ENCODE measurements at places on chromosomes 2 and 18.

DNA sequence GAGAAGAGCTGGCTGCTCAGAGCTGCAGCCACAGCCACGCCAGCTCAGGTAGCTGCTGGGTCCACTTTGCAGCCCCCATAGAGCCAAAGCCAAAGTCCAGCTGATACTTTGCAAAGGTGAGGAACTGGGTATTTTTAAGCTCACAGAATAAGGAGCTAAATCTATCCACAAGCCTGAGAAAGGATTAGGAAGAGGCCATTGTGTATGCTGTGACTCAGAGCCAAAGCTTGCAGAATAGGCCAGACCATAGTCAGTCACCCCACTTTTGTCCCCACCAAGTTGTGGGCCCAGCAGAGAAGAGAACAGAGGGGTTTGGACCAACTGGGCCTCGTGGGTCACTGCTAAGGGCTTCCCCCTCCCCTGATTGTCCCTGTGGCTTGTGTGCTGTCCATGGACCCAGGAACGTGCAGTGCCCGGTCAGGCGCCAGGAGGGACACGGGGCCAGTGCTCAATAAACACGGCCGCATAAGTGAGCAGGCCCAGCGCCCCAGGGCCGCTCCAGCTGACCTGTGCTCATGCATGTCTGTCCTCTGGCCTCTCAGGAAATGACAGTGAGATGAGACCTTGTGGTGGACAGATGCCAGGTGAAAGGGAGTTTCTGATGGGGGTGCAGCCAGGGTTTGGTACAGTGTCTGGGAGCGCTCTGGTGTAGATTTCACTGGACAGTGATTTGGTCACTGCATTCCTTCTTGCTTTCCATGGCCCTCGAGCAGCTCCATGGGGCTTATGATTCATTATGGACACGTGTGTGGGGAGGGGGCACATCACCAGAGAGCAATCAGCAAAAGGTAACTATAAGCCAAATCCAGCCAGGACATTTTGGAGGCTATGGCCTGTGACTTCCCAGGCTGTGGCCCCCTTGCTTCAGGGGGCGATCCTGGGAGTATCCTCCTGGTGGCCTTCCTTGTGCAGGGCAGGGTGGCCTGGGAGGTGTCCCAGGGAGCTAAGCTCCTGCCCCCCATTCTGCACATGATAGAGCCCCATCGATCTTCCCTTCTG lies 31.3 kb downstream of the MAL start:
- no peak for DNase-seq

GRCh38 chr2:46248171-46248570 lies 49.0 kb upstream of the EPAS1 start:
- DNase-seq = no peak

DNA sequence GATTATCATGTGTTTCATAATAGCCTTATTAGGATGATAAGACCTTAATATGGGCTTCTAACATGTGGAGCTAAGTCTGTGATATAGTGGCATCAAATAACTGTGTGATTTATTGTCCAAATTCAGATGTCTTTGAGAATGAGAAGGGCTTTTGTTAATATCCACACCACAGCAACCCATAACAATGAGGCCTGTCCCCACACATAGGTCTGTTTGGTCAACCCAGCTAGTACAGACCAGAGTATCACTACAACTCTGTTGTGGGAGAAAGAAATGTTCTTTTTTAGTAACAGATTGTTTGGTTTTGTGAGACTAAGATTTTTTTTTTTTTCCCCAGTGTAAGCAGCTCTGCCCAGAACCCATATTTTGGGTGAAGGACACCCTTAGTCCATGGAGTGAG lies 439.2 kb downstream of the PIK3C3 start:
- no peak for DNase-seq

DNA sequence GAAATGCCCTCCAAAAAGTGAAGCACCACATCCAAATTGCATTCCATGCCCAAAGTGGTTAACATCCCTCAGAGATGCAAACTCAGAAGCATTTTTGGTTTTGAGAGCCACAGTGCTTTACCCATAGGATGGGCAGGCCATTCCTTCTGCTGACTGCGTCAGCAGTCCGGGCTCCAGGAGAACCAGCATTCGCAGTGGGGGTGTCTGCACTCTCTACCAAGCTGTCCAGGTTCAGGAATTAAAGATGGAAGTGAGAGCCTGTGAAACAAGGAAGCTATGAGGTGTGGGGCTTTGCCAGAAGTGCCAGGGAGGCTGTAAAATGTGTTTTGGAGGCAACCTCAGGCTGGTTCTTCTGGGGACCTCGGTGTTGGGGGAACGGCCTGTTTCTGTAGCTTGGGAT lies 205.7 kb downstream of the AGAP1 start:
- DNase-seq = no peak

DNA sequence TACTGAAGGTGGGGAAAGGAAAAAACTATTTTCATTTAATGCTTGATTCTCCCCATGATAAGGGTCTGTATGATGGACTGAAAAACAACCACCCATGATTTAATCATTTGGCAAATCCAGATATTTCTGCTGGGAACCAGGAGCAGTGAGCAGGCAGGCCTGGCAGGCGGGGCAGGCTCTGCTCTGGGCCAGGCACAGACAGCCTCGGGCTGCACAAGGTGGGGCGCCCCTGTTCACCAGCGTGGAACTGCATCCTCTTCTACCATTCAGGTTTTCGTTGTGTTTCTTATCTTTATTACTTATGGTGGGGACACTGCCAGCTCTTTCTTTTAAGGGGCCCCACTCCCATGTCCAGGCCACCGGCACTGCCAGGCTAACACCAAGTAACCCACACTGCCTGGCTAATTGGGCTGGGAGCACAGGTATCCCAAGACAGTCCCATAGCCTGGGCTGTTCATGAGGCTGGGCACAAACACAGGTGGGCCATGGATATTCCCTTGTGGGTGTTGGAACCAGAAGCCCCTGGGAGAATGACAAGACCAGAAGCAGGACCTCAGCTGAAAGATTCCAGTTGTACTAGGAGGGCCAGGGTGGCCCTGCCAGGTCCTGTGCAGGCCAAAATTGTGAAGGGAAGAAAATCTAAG lies 57.1 kb upstream of the RALBP1 start:
- DNase-seq = no peak

DNA sequence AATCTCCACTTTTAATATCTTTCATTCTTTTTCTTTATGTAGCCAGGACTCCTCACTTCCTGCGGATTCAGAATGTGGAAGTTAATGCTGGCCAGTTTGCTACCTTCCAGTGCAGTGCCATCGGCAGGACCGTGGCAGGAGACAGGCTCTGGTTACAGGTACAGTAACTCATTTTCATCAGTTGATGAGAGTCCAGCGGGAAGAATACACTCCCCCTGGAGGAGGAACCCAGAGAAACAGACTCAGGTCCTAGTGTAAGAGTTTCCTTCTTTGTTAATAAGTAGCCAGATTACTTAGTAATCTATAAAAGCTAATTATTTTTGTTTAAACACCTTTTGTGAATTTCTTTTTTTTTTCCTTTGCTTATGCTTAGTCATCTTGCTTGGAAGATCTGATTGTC lies 359.4 kb downstream of the PTPRM start:
- DNase-seq = no peak

GRCh38 chr2:161063946-161064306 lies 96.3 kb upstream of the TANK start:
- DNase-seq = no peak

GRCh38 chr2:53230691-53231090 lies 536.9 kb upstream of the CHAC2 start:
- no peak for DNase-seq

DNA sequence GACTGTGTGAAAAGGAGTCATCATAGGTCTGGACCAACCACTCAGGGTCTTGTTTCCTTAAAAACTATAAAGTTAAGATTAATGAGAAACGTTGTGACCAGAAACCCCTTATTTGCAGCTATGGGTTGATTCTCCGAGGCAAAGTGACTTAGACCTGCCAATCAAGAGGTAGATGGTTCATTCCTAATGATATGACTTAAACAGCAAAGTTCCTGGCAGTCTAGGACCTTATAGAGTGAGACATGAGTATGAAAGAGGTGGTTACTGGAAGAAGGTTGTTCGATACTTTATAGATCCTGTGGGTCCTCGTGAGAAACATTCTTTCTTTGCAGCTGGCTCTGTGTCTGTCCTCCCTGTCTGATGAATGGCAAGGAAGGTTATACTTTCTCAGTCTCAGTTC lies 8.0 kb downstream of the SFXN5 start:
- DNase-seq = no peak

DNA sequence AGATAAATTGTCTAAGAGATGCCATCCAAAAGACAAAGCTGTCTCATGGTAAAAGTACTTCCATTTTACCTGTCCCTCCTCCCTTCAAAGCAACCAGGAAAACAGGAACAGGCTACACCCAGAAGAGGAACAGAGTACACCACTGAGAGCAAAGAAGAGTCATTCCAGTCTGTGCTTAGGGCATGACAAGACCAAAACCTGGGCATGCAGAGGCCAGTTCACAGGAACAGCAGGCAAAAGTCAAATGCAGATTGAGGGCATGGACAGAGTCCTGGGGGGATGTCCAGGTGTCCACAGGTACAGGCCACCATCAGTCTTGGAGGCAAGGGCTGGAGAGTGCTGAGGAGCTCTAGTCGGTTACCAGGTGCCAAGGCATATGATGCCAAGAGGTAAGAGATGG lies 23.7 kb downstream of the PLEK start:
- DNase-seq = no peak

DNA sequence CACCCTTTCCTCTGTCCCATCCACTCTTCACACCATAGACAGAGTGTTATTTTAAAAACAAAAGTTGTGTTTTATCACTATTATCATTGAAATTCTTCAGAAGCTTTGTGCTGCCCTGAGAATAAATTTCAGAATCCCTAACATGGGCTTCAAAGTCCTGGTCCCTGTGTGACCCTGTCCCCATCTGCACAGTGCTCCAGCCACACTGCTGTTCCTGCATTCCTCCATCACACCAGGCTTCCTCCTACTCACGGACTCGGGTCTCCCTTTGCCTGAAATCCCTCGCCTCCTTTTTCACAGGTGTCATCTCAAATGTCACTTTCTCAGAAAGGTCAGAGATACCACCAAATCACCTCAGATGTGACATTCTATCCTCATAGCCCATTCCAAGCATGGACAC lies 8.2 kb upstream of the DTNA start:
- DNase-seq = no peak

- no peak for DNase-seq
Observed at GRCh38 chr18:36724591-36725001, 104.2 kb downstream of the TPGS2 start.

DNA sequence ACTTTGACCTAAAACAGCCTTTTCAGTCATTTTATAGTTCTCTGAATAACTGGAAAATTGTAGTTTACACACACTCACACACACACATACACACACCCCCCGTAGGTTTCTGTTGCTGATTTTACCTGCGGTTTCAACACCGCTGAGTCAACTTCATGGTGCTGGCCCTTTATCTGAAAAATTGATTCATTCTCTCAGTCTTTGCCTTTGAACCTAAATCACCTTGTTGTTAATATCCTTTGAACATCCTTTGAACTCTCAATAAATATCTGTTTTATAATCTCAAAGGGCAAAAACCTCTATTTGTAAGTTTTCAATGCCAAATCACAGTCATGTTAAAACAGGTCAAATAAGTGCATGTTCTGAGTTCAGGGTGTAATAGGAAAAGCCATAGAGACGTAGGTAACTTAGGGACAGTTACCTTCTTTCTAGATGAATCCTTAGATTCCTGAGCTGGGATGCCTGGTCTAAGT lies 109.0 kb upstream of the BZW1 start:
- no peak for DNase-seq

- no peak for DNase-seq
Observed at GRCh38 chr2:241864168-241864849, 5.2 kb upstream of the RTP5 start.

GRCh38 chr2:42438685-42439084 lies 55.1 kb downstream of the KCNG3 start:
- DNase-seq = no peak

- DNase-seq = no peak
Observed at GRCh38 chr2:139374296-139374850, 594.2 kb upstream of the NXPH2 start.

GRCh38 chr18:33745871-33746545 lies 168.0 kb downstream of the ASXL3 start:
- no peak for DNase-seq

DNA sequence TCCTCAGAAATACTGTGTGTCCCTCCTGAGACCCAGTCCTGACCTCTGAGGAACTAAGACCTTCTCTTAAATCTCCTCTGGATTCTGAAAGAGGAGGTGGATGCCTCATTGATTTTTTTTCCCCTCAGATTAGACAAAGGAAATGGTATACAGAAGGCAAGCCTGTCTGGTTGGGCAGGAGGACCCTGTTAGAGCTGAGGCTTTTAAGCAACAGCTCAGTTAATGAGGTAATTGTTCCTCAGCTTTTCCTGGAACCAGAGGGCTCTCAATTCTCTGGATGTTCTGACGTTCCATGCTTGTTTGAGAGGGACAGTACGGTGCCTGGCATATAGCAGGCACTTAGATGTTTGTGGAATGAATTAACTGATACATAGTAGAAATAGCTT lies 61.7 kb upstream of the MCFD2 start:
- no peak for DNase-seq

GRCh38 chr2:228367356-228367755 lies 185.9 kb upstream of the SPHKAP start:
- no peak for DNase-seq

DNA sequence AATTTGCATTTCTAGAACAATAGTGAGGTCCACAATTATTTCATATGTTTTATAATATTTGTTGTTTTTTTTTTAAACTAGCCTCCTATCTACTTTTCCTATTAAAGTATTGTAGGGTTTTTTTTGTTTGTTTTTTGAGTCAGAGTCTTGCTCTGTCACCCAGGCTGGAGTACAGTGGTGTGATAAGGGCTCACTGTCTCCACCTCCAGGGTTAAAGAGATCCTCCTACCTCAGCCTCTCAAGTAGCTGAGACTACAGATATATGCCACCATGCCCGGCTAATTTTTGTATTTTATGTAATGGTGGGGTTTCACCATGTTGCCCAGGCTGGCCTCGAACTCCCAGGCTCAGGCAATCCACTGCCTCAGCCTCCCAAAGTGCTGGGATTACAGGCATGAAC lies 122.5 kb downstream of the SLC39A10 start:
- DNase-seq = no peak

DNA sequence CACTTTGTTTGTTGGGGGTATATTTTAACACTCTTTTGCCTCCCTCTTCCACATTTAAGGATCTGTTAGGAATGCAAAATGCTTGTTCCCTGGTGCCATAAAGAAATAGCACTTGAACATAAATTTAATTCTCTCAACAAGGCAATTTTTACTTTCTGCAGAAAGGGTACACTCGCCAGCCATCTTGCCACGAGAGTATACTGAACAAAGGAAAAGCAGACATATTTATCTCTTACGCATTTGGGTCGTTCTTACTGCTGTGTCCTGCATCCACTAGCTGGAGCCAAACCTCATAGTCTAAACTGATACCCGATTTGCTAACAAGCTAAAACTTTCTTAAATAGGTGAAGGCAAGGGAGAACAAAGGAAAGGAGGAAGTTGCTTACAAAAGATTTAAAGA lies 129.5 kb downstream of the B3GNT2 start:
- no peak for DNase-seq

GRCh38 chr2:166665991-166666940 lies 172.2 kb upstream of the SCN7A start:
- no peak for DNase-seq

- no peak for DNase-seq
Observed at GRCh38 chr2:152189622-152190495, 14.3 kb upstream of the STAM2 start.
